ENCODE measurements at places on chromosomes 7 and 10.

DNA sequence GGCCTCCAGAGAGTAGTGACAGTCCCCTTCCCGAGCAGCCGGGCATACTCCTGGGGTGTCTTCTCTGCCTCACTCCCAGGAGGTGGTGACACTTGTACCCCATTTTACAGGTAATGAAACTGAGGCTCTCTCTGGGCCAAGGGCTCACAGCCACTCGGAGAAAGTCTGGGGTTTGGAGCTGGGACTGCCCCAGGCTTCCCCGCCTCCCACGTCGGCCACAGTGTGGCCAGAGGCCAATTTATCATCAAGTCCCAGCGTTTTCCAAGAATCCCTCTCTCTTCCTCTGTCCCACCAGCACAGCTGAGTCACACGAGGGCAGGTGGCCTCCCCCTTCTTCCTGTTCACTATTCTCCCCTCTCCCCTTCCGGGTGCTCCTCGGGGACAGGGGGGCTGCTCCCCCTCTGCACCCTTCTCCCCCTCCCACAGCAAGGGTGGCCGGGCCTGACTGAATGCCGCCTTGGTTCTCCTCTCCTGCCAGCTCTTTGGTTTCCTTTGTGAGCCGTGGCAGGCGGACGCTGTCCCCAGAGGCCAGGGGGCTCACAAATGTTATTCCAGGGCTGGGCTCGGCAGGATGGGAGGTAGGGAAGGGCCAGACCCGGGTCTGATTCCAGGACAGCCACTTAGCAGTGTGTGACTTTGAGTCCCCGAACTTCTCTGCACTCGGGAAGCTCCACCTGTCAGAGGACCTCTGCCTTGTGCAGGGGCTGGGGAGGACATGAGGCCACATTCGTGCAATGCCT lies 17.7 kb downstream of the CLIP2 start:
- peak; percentile 47 for DNase-seq

- DNase-seq: no peak
Measured at GRCh38 chr7:99314504-99314903, 11.2 kb upstream of the ARPC1A start.

DNA sequence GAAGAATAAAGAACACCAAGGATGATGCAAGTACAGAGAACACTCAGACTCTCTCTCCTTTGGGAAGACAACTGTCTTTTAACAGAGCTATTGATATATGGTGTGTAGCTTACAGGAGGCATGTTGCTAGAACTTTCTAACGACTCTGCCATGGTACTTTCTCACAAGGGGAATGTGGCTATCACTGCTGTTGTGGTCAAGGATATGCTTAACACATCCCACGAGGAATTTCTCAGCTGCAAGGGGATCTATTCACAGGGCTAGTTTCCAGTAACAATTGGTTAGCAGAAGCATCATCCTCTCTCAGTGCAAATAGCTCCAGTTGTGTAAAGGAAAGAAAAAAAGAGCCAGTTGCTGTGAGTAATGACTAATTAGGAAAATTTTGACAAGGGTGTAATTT lies 826.0 kb downstream of the SORCS1 start:
- no peak for DNase-seq

GRCh38 chr10:35705051-35705450 lies 63.0 kb upstream of the FZD8 start:
- no peak for DNase-seq

- no peak for DNase-seq
Measured at GRCh38 chr7:149471289-149471953, 10.6 kb upstream of the ZNF777 start.

- DNase-seq: no peak
Measured at GRCh38 chr10:31754803-31755624, 173.6 kb downstream of the ARHGAP12 start.

DNA sequence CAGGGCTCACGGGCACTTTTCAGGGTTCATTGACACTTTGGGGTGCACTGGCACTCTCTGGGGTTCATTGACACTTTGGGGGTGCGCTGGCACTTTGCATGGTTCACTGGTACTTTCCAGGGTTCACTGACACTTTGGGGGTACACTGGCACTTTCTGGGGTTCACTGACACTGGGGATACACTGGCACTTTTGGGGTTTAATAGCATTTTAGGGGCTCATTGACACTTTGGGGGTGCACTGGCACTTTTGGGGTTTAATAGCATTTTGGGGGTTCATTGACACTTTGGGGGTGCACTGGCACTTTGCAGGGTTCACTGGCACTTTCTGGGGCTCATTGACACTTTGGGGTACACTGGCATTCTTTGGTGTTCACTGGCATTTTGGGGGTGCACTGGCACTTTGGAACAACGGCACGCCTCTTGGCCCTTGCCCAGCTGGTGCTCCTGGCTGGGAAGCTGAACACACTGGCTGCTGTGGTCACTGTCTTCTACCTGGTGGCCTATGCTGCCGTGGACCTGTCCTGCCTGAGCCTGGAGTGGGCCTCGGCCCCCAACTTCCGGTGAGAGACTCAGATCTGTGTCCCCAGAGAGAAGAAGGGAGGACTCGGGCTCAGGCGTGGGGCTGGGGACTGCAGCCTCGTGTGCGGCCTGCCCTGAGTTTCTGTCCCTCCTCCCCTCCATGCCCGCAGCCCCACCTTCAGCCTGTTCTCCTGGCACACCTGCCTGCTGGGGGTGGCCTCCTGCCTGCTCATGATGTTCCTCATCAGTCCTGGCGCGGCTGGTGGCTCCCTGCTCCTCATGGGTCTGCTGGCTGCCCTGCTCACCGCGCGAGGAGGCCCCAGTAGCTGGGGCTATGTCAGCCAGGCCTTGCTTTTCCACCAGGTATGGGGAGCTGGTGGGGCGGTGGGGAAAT lies 6.2 kb upstream of the TRIP6 start:
- DNase-seq: no peak

- DNase-seq: no peak
Measured at GRCh38 chr10:132710036-132710686, 75.8 kb downstream of the NKX6-2 start.

- DNase-seq: no peak
Measured at GRCh38 chr7:108345710-108346336, 110.4 kb downstream of the NRCAM start.

- DNase-seq: no peak
Measured at GRCh38 chr10:72218325-72218724, 2.2 kb upstream of the ASCC1 start.

DNA sequence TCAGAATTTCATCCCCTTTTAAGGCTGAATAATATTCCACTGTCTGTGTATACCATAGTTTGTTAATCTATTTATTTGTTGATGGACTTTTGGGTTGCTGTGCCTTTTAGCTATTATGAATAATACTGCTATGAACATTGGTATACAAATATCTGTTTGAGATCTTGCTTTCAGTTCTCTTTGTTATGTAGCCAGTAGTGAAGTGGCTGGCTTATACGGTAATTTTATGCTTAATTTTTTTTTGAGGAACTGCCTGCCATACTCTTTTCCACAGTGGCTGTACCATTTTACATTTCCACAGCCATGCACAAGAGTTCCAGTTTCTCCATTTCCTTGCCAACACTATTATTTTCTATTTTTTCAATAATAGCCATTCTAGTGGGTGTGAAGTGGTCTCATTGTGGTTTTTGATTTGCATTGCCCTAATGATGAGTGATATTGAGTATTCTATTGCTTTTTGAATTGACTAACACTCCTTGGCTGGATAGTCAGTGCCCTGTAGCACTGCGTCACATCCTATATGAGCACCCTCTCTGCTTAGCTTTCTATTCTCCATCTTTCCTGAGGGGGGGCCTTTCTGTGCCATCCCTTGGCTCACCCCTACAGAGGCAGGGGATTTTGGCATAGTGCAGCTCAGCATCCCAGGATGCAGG lies 29.4 kb upstream of the RAPGEF5 start:
- no peak for DNase-seq

- no peak for DNase-seq
Measured at GRCh38 chr10:49414496-49414895, 18.6 kb upstream of the DRGX start.

- DNase-seq: no peak
Measured at GRCh38 chr7:101128040-101128834, 1.3 kb downstream of the SERPINE1 start.

DNA sequence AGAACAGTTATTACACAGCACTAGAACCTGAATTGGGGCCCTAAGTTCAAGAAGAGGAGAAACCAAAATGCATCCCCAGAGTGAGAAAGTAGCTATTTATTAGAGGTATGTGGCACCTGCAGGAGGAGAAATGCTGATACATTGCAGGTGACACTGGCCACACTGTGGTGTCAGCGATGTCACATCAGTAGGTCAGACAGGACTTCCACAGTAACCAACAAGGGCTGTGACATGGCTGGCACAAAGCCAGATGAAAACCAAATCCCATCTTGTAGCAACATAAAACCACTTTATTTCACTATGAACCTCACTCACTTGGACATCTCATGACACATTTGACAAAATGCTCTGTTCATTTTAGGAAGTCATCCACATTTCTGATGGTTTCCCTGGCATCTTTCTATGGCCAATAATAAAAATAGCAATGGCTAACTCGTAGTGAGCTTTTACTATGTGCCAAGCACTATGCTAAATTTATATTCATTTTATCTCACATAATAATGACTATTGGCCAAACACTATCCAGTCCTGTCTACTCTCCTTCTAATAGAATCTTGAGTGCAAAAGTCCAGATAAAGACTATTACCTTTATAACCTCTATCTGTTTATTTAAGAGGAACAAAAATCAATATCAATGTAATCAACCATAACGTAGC lies 154.2 kb downstream of the TSPAN12 start:
- DNase-seq: no peak

DNA sequence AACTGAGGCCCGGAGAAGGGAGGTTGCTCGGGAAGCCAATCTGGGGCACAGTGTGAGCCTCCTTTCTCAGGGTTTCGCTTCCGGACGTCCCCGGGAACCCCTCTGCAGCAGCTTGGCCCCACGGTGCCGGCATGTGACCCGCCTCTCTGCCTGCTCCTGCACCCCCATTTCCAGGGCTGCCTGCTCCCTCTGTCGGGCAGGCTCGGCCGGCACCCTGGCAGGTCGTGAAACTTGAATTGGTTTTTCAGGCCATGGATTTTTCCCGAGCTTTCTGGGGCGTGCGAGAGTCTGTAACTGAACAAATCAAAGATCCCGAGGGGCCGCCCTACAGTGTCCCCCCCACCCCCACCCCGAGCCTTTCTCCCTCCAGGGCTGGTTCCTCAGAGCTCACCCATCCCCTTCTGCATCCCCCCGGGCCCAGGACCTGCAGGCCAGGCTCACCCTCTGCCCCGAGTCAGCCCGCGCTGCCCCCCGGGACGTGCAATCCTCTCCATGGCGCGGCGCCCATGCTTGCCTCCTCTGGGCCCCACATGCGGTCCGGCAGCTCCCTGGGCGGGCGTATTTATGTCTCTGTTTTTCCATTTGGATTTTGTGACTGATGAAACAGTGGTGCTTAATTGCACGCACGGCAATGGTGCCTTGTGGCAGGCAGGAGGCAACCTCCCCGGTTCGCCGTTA lies 58.1 kb downstream of the UNCX start:
- peak; percentile 5 for DNase-seq

DNA sequence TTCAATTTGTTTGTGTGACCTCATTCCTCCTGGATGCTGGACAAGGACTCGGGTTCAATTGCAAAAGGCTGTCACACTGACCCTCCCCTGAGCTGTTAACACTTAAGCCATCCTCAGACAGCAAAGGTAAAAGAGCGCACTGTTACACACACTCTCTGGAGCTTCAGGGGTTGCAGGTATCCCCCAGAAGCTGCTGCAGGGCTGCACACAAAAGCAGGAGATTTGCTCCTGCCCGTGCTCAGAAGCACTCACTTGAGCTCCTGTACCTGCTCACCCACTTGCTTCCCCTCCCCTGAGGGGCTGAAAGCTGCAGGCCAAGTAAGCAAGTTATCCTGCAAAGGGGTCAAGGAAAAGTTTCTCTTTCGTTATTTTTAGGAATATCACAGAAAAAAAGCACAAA lies 886.2 kb upstream of the ZWINT start:
- DNase-seq: no peak

GRCh38 chr10:77111611-77112550 lies 525.7 kb downstream of the KCNMA1 start:
- DNase-seq: peak; percentile 70

GRCh38 chr7:40402661-40403060 lies 267.9 kb downstream of the SUGCT start:
- DNase-seq: no peak

GRCh38 chr10:57494486-57494885 lies 773.2 kb downstream of the IPMK start:
- no peak for DNase-seq

Data from BJ (cell line).